ENCODE measurements at places on chromosomes 3 and 15.

- DNase-seq, result no peak
Observed at GRCh38 chr3:175397372-175397771, 538.2 kb downstream of the NAALADL2 start.

DNA sequence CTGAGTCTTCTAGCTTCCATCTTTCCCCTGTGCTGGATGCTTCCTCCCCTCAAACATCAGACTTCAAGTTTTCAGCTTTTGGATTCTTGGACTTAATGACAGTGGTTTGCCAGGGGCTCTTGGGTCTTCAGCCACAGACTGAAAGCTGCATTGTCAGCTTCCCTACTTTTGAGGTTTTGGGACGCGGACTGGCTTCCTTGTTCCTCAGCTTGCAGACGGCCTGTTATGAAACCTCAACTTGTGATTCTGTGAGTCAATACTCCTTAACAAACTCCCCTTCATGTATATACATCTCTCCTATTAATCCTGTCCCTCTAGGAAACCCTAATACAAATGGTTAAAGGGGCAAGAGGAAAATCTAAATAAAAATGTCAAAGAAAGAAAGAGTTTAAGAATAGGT is 100.1 kb downstream of the ABI3BP start:
- DNase-seq, result no peak

DNA sequence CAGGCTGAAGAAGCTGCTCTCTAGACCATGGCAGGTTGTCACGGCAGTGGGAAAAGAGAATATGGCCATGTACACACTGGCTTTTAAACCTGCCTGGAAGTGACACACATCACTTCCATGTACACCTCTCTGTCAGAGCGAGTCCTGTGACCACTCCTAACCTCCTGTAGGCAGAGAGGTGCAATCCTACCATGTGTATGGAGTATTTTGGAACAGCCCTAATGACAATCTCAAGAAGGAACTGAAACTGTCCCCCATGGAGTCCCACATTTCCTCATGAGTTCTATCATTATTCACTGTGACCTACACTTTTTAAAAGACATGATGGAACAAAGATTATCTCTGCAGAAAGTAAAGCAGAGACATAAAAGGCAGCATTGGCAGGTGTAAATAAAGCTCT is 153.4 kb upstream of the PFN2 start:
- no peak for DNase-seq

- DNase-seq, result no peak
Observed at GRCh38 chr3:151615464-151615863, 118.3 kb upstream of the AADACL2 start.

- DNase-seq, result no peak
Observed at GRCh38 chr3:16877505-16877904, 7.2 kb upstream of the PLCL2 start.

- no peak for DNase-seq
Observed at GRCh38 chr3:4449043-4449805, 17.8 kb downstream of the SUMF1 start.

- no peak for DNase-seq
Observed at GRCh38 chr3:167852216-167852615, 116.7 kb downstream of the SERPINI1 start.

GRCh38 chr3:129348734-129349133 is 70.1 kb downstream of the HMCES start:
- DNase-seq, result no peak

GRCh38 chr15:74417225-74417624 is 16.5 kb downstream of the SEMA7A start:
- no peak for DNase-seq

- DNase-seq, result peak; percentile 83
Observed at GRCh38 chr15:78241017-78241416, 6.7 kb upstream of the ACSBG1 start.

DNA sequence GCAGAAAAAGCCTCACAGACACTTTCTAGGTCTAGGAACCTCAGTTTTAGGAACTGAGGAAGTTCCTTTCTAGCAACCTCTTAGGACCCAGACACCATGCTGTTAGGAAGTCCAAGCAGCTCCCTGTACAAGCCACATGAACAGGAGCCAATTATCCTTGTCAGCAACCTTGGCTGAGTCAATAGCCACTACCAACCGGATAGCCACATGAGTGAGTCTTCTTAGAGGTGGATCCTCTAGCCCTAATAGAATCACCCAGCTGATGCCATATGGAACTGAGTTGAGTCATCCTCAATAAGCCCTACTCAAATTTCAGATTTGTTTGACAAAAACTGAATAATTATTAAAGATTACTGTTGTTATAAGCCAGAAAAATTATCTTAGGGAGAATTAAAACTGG is 256.2 kb downstream of the NLGN1 start:
- no peak for DNase-seq

GRCh38 chr15:48363474-48363873 is 32.2 kb downstream of the DUT start:
- DNase-seq, result no peak

Measured in neural progenitor cell (in vitro differentiated cells).